ENCODE measurements at places on chromosomes 7 and 10.

GRCh38 chr10:28463141-28463540, 69.8 kb upstream of the WAC start:
- no peak for DNase-seq

GRCh38 chr7:55569269-55569663, 3.0 kb downstream of the VOPP1 start:
- no peak for DNase-seq

DNA sequence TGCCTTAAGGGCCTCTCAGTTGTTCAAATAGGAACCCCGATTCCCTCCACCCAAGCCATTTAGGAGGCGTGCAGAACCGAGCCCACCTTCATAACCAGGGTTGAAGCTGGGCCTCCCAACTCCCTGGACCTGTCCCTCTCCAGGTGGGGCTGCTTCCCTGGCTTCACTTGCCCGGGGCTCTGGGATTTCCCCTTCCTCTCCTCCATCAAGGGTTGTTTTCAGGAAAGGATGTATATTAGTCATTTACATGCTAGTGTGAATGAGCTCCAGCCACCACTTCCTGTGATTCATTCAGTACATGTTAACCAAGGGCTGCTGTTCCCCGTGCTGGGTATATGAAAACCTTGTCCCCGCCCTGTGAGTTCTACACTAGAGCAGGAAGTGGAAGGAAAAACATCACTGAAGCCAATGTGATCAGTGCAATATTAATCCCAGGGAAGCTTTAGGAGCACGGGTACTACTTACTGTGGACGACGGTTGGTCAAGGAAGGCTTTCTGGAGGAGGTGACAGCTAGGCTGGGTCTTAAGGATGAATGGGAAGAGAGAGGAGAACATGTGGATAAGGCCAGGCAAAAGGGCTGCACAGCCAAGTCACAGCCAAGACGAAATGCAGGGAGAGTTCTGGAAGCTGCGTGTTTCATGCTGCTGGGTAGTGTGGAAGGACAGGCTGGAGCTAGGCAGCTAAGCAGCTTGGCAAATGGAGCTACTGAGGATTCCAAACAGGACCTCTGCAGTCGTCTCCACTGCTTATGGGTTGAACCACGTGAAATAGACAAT, 150.1 kb upstream of the SHH start:
- DNase-seq: no peak

DNA sequence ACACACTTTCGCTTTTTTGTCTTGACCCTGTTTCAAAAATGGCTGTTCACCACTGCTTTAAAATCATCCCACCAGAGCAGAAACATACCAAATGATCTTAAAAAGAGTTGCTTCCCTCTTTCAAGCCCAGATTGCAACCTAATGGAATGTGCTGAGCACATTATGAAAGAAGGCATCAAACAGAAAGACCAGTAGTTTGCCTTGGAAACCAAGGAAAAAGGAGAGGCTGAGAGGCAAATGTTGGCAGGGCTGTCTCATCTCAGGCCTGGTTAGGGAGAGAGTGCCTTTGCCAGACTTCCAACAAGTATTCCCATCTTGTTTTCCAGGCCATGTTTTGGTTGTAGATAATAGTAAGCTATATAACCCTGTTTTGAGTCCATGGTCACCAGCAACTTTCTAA, 64.3 kb downstream of the ABCB4 start:
- no peak for DNase-seq

DNA sequence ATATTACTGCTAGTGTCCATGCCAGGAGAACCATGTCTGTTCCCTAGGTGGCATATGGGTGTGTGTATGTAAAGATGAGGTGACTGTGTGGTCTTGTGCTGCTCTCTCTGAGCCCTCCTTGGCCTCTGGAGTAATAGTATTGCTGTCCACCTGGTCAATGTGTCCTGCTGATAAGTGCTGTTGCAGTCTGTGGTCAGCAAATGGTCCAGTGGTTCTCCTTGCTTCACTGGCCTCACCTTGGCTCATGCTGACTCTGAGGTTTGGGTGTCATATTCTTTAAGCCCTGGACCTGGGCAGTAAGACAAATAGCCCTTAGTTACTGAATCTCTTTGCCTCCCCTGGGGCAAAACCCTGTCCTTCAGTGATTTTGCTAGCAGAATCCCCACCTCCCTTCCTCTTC, 56.8 kb downstream of the TPST1 start:
- no peak for DNase-seq

DNA sequence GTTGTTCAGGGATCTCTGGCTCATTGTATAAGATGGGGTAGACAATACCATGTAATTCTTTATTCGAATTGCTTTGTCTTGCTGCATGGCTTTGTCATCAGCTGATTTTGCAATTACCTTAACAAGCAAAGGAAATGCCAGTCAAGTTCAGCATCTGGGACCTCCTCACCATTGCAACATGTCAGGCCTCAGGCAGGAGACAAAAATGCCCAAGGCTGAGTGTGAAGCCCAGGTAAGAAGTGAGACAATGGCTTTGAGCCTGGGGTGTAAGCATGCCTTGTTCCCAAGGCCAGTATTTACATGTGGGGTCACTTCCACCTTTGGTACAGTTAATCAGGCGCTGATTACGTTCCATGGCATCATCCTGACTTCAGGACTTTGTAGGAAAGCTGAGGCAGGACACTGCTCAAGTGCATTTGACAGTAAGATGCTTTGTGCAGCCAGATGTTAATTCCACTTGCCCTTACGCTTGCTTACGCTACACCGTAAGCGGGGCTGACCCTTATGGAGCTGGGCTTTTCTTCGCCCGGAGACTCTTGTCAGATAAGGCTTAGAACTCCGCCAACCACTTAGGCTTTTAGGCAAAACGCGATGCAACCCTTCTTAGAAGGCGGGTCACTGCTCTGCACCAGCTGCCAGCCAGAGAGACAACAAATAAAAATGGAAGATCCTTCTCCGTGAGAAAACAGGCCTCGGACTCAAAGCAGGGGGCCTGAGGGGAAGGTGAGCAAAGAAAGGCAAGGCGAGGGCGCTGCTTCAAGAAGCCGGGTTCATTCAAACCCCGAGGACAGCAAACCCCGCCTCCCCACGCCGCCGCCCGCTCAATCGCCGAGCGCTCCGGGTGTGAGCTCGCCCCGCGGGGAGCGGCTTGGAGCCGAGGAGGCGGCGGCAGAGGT, 1.3 kb upstream of the SP4 start:
- DNase-seq: no peak

DNA sequence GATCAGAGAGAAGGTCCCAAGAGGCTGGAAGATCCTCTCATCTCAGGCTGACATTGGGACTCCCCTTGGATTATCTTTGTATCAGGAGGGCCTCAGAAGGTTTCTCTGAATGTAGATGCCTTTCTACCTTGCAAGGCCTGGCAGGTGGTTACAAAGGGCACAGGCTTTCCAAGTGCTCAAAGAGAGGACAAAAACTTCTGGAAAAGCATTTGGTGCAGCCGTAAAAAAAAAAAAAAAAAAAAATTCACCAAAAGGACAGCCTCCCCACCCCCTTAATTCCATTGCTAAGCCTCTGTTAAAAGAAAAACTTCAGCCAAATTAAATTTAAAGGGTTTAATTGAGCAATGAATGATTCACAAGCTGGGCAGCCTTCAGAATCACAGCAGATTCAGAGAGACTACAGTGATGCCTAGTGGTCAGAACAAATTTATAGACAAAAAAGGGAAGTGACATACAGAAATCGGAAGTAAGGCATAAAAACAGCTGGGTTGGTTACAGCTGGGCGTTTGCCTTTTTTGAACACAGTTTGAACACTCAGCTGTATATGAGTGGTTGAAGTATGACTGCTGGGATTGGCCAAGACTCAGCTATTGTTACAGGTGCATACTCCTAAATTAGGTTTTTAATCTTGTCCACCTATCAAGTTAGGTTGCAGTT, 42.5 kb upstream of the LRGUK start:
- peak; percentile 12 for DNase-seq

DNA sequence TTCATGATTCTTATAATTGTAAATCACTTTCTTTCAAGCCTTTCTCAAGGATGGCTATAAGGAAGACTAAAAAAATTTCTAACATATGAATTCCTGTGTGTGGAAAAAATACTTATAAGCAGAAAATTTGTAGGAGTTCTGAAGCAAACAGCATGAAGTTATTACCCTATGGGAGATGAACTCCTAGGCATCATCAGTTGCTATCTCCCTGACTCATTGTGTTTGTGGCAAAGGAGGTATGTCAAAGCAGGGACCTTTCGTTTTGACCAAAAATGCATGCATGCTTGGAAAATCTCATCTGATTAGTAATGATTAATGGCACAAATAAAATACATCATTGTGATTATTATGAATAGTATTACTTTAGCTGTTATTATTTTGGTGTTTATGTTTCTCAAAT, 59.4 kb downstream of the CALCR start:
- no peak for DNase-seq

- DNase-seq: no peak
These were observed at the start of gene NACAD for GRCh38 chr7:45088821-45089340. Gene NACAD, minus strand, starts transcription at chr7:45088969. Its CDS starts 75 bp downstream, at chr7:45088894.

- DNase-seq: no peak
These were observed 30.0 kb downstream of the DOCK4 start for GRCh38 chr7:112176241-112176640.

GRCh38 chr7:65971021-65971420, 11.0 kb downstream of the GUSB start:
- no peak for DNase-seq

DNA sequence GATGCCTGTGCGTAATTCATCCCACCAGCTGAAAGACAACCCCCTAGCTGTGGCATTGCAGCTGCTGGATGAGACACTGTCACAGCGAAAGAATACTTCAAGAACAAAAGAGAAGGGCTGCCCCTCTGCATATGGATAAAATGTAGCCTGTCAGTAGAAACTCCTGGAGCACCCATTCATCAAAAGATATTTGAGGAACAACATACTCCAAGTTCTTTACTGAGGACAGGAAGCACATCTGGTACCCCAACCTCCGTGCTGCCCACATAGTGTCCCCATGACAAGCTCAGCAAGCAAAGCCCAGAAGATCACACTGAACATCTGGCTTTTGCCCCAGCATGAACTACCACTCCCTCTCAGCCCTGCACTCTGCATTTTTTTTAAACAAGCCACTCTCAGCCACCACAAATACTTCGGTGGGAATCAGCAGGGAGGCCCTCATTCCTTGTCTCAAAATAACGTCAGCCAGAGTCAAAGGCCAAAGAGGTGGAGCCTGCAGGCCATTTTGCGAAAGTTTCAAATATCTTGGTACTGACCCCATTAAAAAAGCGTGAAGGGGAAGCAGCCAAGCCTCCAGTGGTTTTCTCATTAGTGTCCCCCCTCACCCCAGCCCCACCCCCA, 1.7 kb downstream of the CREB3L2 start:
- peak; percentile 91 for DNase-seq

- no peak for DNase-seq
These were observed 49.7 kb downstream of the NRAP start for GRCh38 chr10:113613977-113614690.

DNA sequence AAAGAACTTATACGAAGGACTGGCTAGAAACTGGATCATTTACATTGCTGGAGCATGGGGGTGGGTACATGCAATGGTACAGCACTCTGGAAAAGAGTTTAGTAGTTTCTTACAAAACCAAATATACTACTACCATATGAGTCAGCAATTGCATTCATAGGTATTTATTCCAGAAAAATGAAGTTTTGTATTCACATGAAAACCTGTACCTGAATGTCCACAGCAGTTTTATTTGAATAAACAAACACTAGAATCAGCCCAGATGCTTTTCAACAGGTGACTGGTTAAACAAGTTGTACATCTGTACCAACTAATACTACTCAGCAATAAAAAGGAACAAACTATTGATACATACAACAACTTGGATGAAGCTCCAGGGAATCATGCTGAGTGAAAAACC, 3.4 kb downstream of the SCIN start:
- DNase-seq: no peak

DNA sequence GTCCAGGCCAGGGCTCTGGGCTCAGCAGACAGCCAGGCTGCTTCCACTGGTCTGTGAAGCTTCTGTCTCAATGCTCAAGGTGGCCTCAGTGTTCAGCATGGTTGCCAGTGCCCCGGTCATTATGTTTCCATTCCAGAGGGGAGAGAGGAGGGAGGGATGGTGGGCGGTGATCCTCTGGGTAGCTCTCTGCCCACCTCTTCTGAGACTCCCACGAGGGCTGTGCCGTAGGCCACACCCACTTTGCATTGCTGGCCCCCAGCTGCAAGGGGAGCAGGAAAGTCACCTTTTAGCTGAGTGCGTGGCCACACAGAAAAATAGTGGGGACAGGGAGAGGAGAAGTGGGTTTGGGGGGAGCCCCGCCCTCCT, 42.5 kb downstream of the FOXK1 start:
- DNase-seq: no peak

DNA sequence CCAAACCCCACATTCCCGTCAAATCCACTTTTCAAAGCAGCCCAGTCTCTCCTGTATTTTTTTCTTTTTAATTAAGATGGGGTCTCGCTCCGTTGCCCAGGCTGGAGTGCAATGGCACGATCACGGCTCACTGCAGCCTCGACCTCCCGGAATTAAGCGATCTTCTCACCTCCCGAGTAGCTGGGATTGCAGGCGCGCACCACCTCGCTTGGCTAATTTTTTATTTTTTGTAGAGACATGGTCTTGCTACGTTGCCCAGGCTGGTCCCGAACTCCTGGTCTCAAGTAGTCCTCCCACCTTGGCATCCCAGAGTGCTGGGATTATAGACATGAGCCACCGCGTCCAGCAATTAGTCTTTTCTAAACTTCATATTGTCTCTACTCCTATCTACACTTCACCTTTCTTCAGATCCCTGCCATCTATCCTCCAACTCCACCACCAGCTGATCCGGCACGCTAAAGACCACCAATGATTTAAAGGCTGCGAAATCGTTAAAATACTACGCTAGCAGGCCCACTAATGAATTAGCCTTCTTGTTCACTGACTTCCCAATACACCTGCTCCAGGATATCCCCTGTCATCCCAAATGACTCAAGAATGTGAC, 525 bp upstream of the CHUK start:
- no peak for DNase-seq

DNA sequence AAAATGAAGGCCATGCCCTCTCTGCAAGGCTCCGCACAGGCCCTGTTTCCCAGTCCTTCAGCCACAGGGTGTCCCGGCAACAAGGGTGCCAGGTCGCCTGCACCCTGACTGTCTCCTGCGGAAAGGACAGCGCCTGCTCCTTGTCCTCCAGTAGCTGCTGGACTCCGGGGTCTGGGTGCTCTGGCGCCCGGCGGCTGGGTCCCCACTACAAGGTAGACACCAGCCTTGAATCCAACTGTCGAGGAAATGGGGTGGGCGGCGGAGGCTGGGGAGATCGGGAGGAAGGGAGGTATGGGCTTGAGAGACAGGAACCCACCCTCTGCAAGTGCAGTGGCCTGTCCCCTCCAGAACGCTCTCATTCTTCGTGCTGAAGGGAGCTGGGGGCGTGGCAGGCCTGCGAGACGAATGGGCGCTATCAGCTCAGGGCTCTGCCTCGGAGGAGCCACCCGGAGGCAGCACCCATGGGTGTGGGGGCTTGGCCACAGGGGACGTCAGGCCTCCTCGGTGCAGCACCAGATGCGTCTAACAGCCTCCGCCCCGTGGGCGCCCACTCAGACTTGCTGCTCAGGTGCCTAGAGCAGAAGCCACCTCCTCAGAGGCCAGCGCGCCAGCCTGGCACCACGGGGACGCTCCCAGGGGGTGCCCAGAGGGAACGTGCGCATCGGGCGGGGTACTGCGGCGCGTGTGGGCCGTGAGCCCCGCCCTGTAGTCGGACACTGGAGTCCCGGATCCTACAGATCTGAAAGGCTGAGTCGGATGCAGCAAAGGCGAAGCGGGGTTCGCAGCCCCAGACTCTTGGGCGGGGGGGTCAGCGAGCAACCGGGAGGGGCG, 15.6 kb downstream of the ADAM8 start:
- peak; percentile 84 for DNase-seq
